Foreskin keratinocyte (primary cell): ENCODE measurements at places on chromosomes 16 and 17.

GRCh38 chr17:79970576-79971068 is 65.0 kb downstream of the TBC1D16 start:
- no peak for DNase-seq

DNA sequence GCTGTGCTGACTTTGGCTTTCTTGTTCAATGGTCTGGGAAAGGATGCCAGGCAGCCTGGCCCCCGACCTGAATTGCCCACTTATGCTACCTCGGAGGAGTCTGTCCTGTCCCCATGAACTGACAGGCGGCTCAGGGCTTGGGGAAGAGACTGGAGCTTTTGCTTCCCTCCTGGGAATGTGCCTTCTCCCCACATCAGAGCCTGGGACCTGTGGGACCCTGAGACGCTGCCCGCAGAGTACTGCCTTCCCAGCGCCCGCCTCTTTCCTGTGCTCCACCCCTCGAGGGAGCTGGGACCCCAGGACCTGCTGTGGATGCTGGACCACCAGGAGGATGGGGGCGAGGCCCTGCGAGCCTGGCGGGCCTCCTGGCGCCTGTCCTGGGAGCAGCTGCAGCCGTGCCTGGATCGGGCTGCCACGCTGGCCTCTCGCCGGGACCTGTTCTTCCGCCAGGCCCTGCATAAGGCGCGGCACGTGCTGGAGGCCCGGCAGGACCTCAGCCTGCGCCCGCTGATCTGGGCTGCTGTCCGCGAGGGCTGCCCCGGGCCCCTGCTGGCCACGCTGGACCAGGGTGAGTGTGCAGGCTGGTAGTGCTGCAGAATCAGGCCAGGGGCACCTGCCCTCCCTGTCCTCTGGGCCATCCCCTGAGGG is 18.5 kb downstream of the FCSK start:
- no peak for DNase-seq

DNA sequence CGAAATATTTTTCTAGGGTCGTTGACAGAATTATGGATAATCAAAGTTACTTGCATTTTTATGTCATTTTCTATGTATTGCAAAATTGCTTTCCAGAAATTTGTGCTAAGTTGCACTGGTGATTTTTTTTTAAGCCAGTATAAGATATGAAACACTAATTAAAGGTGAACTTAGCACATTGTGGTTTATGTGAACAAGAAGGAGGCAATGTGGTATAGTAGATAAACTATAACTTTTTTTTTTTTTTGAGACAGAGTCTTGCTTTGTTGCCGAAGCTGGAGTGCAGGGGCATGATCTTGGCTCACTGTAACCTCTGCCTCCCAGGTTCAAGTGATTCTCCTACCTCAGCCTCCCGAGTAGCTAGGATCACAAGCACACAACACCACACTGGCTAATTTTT is 13.2 kb downstream of the DGKE start:
- DNase-seq = no peak

DNA sequence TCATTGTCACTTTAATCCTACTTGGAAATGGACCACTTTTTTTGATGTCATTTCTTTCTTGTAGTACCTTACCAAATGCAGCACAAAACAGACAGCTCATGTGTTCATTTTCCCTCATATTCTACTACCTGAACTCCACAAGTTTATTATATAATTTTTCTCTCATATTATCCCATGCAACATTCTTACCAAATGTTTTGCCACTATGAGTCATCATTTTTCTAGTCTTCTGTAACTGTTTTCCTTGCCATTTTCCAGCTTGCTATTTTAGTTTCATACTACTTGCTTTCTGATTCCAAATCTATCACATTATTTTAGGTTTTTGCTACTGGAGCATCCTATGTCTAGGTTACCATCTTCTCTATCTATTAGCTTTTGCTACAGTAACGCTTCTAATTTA is 332.7 kb downstream of the ZFHX3 start:
- peak; percentile 4 for DNase-seq

DNA sequence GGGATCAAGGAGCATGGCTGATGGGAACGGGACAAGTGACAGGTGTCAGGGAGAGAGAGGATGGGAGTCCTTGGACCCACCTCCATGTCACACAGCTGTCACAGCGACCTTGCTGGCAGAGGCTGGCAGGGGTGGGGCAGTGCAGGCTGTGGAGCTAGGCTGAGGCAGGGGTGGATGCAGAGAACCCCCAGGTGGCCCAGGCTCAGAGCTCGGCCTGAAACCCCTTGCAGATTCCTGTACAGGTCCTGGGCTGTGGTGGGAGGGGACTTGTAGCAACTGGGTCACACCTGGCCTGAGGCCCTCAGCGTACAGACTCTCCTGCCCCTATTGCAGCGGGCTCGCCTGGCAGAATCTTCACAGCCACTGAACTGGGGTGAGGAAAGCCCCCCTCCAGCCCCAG is 174.1 kb downstream of the NTN1 start:
- no peak for DNase-seq

GRCh38 chr16:15418206-15418605 is 16.2 kb upstream of the BMERB1 start:
- no peak for DNase-seq

DNA sequence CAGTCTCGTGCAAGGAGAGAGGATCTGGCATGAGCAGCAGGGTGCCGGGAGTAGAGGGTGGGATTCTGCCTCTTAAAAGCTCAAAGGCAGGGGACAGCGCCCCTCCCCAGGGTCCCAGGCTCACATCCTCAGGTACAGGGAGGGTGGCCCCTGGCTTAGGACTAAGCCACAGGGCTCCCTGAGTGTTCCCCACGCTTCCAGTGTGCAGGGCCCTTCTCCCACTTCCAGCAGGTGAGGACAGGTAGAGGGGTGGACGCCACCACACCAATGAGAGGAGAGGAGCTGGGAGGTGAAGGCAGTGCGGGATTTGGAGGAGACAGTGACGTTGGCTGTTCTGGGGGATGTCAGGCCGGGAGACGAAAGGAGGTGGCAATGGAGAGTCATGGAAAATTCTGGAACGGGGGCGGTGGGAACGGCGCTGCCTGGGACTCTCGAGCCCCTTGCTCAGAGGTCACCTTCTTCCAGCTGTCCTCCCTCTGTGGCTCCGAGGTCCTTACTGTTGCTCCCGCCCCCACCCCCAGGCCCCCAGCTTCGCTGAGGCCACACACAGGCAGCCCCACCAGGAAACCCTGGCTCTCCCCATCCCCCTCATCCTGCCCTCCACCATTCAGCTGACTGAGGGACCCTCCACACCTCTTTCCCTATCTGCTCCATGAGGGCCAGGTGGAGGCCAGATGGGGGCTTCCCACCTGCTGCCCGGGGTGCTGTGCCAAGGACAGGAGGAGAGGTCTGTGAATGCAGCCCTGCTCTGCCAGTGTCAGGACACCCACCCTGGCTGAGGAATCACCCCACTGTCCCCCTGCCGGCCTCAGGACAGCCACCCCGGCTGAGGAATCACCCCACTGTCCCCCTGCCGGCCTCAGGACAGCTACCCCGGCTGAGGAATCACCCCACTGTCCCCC is 57.7 kb upstream of the ACSF3 start:
- no peak for DNase-seq

DNA sequence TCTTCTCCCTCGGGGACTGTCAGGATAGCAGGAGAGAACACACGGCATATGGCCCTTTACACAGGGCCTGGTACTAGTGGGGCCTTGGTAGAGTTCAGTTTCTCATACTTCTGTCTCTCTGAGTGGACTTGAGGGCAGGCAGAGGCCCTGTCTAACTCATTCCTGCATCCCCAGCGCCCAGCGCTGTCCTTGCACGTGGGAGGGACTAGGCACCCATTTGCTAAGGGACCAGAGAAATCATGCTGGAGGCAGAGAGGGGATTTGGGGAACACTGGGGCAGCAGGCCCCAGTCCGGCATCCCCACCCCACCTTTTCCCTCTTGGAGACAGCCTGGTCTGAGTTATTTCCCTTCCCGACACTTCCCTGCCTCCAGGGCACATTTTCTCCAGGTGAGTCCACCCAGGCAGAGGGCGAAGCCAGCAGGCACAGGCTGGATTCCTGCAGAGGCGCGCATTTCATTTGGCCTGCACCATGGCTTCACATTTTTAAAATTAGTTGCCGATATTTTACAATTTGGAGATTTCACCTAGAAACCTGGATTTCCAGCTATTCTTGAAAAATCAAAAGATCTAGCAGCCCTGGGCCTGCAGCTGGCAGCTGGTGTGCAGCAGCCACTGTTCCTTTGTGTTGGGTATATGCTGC is 9.7 kb upstream of the NKD1 start:
- DNase-seq = peak; percentile 83

GRCh38 chr16:79165506-79165905 is 435.0 kb downstream of the MAF start:
- DNase-seq = no peak

DNA sequence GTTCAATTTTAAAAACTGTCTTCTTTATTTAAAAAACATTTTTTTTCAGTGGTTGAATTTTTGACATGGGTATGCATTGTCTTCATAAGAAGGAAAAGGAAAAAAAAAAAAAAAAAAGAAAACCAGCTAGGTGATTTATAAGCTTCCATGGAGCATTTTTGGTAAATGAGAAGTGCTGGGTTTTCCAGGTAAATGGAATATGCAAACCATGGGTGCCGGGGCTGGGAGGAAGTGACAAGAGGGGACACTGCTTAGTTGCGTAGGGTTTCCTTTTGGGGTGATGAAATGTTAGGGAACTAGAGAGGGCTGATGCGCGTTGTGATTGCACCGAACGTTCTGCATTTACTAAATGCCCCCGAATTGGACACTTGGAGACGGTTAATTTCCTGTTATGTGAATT is 217.4 kb upstream of the FOXF1 start:
- no peak for DNase-seq

GRCh38 chr16:72821185-72821950 is 226.6 kb downstream of the ZFHX3 start:
- DNase-seq = no peak

- DNase-seq = no peak
Measured at GRCh38 chr17:62121025-62121730, 56.1 kb upstream of the MED13 start.

DNA sequence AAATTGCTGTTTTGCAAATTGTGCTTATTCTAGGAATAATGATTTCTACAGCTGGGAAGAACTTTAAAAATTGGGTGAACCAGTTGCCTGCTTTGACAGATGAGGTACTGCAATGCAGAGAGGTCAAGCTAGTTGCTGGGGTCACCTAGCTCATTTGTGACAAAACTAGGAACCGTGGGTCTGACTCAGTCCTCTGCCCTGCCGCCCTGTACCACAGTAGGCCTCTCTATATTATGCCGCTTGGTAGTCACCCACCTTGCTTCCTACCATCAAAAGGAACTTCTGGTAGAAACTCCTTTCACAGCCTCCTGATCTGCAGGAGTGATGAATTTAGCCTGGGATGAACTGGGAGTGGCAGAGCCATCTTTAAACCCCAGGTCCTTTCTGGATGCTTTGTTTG is 105.7 kb downstream of the PITPNC1 start:
- DNase-seq = no peak

GRCh38 chr17:4579678-4580077 is 4.7 kb upstream of the SMTNL2 start:
- peak; percentile 80 for DNase-seq

DNA sequence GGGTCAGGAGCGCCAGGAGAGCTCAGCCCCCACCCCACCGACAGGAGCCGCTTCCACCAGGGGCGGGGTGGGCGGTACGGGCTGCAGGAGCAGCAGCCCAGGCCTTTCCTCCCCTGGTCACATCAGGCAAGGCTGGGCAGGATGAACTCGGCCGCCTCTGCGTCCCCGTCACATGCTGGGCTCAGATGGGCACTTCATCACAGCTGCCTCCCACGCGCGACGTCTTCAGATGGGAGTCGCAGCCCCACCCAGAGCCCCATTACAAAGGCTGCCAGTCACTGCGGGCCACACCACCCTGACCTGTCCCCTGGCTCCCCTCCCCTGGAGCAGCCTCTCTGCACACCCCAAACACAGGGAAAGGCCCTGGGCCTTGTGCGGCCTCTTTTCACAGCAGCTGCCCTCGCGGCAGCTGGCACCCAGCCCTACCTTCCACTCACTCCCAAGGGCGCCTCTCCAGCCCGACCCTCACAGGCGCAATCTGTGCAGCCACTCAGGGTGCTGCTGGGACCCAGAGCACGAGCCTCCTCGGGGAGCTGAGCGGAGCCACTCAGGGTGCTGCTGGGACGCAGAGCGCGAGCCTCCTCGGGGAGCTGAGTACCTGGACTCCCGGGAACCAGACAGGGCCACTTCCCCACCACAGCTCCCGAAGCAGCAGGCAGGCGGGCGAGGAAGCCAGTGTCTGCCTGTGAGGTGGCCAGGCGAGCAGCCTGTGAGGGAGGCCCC is 4.7 kb downstream of the ZNF598 start:
- no peak for DNase-seq

DNA sequence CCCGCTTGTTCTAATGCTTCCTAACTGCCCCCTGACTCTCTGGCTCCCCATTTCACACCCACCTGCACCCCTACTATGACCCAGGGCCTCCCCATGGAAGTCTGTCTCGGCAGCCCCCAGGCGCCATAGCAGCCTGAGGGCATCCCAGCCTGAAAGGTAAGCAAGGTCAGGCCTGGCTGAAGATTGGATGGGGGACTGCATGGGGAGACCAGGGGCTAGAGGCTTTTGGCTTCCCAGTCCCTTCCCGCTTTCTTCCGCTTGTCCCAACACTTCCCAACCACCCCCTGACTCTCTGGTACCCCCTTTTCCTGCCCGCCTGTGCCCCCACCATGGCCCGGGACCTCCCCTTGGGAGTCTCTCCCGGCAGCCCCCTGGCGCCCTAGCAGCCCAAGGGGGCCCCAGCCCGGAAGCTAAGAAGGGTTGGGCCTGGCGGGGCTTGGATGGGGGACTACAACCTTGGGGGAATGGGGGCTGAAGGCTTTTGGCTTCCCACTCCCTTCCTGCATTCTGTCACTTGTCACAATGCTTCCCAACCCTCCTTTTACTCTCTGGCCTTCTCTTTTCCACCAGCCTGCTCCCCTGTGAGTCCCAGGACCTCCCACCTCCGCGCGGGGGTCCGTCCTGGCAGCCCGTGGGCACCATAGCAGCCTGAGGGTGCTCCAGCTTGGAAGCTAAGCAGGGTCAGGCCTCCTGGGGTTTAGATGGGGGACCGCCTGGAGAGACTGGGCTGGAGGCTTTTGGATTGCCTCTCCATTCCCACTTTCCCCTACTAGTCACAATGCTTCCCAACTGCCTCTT is 2288.4 kb downstream of the TP53TG3F start:
- no peak for DNase-seq

DNA sequence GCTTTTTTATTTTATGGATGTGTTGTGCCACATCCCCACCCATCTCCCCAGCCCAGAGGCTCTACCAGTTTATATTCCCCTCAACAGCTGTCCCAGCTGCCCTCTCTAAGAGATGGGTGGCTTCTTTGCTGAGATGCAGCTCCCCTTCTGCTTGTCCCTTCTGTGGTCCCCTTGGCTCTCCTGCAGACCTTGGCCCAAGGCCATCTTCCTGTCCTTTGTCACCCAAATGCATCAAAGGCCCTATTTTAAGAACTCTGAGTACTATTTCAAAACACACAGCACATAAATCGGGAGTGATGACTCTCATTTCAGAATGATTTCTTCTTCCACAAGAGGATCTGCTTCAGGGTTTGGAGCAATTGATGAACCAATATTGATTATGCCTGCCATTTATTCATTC is 85.3 kb downstream of the SPACA3 start:
- DNase-seq = no peak

DNA sequence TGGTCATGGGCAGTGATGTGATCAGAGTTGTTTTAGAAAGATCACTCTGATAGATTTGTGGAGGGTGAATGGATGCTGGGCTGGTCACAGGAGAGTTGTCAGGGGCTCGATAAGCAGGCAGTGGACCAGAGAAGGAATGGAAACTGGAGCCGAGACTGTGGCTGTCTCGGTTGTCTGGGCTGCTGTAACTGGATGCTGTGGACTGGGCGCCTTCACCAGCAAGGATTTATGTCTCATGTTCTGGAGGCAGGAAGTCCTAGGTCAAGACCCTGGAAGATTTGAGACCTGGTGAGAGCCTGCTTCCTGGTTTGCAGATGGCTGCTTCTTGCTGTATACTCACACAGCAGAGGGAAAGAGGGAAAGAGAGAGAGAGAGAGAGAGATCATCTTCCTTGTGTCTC is 203.6 kb downstream of the HS3ST4 start:
- no peak for DNase-seq
